ENCODE measurements at places on chromosomes 5 and 9.

GRCh38 chr9:74735761-74736160 lies 152.0 kb downstream of the TRPM6 start:
- DNase-seq = no peak

DNA sequence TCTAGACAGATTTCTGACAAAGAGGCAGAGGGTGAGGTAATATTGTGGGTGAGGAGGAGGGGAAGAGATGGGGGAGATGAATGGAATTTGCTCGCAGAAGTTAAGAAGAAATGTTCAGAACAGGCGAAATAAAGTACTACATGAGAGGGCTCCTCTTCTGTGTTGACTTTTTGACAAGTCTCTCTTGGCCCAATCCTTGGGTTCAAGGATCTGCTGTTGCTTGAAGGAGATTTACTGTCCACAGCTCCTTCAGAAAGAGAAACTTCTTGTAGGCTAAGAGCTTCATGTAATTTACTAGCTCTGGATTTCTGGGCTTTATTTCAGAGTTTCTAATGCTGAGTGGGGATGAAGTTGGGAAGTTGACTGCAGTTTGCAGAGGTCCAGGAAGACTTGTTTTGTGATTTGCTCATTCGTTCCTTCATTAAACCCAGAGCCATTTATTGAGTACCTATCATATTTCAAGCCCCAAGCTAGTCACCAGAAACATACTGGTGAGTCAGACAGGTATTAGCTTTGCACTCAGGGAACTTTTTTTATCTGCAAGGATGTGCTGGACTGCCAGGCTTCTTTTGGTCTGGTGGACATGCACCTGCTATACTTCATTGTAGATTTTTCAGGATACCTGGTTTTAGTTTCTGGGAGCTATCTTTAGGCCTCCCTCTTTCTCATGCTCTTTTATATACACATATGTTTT lies 402.9 kb upstream of the CLINT1 start:
- DNase-seq = no peak

GRCh38 chr9:2771087-2771486 lies 53.8 kb downstream of the KCNV2 start:
- DNase-seq = no peak

- DNase-seq = no peak
Measured at GRCh38 chr5:122163121-122164069, 34.0 kb downstream of the ZNF474 start.

DNA sequence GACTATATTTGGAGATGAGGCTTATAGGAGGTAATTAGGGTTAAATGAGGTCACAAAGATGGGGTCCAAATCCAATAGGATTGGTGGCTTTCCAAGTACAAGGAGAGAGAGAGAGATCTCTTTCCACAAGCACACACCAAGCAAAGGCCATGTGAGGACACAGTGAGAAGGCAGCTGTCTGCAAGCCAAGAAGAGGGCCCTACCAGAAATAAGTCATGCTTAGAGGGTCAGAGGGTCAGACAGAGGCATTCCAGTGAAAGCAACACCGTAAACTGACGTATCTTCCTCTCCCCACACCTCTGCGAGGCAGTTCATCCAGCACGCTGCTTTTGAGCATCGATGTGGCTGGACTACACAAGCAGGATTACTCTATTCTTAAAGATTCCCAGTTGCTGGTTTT lies 87.9 kb downstream of the SLC1A3 start:
- DNase-seq = no peak

DNA sequence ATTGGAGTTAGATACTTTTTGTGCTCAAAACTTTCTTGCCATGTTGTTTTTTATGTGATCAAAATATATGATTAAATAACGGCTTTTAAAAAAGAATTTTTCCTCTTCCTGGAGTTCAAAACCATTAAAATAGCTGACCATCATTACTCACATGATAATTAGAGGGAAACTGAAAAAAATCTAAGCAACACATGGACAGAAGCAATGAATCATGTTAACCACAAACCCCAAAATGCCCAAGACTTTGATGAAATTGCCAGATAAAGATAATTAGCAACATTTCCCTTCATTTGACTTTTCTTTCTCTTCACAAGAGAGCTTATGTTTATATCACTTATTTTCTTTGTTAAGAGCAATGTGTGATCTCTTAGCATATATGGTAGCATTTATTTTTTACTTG lies 1294.2 kb downstream of the EFNA5 start:
- no peak for DNase-seq

- peak; percentile 62 for DNase-seq
Measured at GRCh38 chr5:93208141-93208751, 372.8 kb downstream of the NR2F1-AS1 start.

- DNase-seq = no peak
Measured at GRCh38 chr5:148465381-148466235, 81.8 kb downstream of the FBXO38 start.

DNA sequence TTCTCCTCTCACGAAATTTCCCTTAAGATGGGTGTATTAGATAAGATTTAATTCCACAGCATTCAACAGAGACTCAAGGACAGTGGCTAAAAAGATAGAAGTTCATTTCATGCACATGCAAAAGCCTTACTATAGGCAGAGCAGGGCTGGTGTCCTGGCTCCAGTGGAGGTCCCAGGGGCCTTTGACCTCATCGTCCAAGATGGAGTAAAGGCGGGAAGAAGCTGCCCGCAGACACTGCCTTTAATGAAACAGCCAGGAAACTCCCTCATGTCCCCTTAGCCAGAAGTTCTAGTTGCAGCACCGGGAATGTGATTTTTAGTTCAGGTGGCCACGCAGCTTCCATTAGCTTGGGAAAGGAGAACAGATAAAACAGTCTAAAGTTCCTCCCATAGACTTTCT lies 190.3 kb downstream of the TLE4 start:
- DNase-seq = no peak

DNA sequence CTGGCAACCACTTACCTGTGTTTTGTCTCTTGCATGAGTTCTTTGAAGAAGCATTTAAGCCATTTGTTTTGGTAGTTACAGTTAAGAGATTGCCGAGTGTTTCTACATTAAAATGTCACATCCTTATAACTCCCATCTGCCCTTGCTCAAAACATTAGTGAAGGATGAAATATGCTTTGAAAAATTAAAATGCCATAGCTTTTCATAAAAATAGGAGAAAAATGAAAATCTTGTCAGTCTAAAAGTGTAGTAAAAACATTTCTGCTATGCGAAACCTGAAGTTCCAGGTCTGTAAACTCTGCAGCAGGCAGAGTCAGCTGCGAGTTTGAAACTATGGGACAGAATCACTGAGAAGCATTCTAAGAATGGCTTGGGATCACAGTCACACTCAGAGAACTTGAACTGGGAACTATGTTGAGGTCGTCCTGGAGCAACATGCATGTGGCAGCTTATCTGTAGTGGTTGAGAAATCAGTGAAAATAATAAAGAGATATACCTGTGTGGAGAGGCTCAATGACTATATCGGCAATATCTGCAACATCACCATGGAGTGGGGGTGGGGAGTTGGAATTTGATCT lies 67.4 kb downstream of the RASGRF2 start:
- DNase-seq = no peak

- DNase-seq = no peak
Measured at GRCh38 chr9:4425319-4426045, 64.8 kb upstream of the SLC1A1 start.

DNA sequence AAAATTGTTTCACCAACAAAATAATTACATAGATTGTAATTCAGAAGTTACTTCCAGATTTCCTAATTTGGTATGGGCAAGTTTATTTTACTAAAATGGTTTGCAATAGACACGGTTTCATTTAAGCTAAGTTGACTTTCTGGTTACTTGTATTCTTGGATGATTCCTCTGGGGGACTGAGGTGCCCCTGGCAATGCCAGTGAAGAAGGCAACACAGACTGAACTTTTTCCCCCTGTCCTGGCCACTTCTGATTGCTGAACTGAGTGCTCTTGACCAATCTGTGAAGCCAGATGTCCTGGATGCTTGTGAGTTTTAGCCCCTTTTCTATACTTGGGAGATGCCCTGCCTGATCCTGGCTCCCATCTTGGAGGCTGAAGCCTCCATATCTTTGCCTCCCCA lies 66.3 kb upstream of the FANCC start:
- no peak for DNase-seq

- no peak for DNase-seq
Measured at GRCh38 chr5:131396630-131397273, 132.9 kb downstream of the CDC42SE2 start.

DNA sequence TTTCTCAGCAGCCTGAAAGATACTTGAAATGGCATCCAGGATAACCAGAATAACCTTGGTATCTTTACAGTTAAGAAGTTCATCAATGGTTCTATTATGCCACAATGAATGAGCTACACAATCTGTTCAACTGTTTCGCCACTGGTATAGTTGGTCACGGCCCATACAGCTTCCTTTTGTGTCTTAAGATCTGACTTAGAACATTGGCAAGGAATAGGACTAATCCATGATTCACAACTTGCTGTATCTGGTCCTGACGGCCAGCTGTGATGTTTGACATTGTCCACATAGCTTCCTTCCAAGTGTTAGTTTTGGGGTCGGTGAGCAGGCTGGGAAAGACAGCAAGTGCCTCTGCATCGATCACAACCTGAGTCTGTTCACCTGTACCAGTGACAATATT lies 113.3 kb upstream of the RAD23B start:
- DNase-seq = no peak

- DNase-seq = no peak
Measured at GRCh38 chr9:87269296-87270176, 228.1 kb upstream of the DAPK1 start.

DNA sequence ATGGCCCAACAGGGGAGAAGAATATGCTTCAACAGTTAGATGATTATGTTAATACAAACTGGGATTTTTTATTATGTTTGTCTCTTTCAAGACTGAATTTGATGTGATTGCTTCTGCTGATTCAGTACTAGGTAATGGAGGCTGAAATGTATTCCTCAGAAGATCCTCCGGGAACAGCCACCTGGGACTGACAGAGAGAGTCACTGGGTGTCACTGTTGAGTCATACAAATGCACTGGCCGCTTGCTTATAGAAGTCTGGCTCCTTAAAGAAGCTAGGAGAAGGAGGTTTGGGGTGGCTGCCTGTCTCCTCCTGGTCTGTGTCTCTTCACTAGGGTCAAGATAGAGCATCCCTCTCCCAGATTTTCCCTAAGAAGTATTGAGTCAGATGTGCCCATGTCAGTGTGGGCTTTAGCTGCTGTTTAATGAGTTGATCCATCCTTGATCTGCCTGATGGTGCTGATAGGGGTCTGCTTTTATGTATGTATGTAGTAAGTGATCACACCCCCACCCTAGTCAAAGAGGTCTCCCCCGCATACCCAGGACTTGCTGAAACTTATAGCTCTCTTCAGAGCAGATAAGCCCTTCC lies 773.4 kb downstream of the BRINP1 start:
- peak; percentile 47 for DNase-seq

- DNase-seq = no peak
Measured at GRCh38 chr9:103152473-103152872, 157.3 kb downstream of the CYLC2 start.

DNA sequence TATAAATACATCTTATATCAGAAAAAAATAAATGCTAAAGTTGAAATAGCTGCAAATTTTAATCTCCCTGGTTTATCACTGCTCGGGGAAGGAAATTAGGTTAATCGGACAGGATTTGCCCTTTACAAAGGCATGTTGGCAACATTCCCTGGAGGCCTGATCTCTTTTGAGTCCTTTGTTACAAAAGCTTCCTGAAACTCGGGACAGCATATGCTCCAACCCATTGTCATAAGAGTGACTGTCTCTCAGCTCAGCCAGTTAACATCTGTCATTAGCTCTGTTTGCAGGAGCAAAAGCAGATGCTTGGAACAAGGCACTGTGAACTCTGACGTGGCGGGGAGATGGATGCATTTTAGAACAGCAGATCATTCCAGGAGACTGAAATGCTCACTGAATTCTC lies 80.6 kb downstream of the MYO10 start:
- no peak for DNase-seq

GRCh38 chr5:95900383-95900958 lies 61.2 kb downstream of the ELL2 start:
- DNase-seq = no peak

DNA sequence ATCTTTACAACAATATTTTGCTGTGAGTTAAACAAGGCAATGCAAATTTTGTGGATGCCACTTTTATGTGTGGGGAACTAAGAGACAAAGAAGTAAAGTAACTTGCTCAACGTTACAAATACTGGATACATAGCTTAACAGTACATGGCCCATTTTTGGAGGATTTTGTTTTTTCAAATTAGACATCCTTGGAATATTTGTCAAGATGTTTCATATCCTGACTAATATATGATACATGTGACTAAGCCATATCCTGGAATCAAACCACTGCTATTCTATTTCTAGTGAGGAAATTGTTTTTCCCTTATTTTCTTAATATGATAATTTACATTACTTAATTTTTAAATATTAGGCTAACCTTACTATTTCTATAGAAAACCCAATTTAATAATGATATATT lies 529.8 kb downstream of the DMRTA1 start:
- no peak for DNase-seq

DNA sequence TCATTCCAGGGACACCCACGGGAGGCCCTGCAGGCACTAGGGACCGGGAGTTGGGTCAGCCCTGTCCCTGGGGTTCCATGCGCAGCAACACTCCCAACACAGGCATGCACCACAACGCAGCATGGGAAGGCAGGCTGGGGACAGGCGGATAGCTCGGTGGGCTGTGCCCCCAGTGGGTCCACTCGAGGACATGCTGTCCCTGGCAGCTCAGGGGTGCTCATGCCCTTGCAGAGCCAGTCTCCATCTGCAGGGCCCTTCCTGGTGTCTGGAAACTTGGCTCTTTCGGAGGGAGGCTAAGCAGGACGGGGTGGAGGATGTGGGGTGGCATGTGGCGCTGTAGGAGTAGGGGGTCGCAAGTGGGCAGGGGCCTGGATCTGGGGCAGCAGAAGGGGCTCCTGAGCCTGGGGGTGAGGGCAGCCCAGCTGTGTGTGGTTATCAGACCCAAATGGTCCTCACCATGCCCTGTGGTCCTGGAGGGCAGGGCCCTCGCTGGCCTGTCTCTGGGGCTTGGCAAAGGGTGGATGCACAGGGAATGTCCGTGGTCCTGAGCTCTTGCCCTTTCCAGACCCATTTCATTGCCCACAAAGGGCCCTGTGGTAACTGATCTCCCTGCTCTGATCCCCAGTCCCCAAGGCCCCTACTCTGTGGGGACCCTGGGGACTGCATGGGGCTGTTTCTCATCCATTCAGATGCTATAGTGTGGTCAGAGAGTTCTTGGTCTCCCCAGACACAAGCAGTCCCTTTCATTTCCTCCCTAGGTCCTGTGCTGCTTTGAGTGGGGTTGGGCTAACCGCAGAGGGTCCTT lies 90.3 kb upstream of the PHYKPL start:
- no peak for DNase-seq

GRCh38 chr5:96492459-96493047 lies 59.5 kb upstream of the PCSK1 start:
- DNase-seq = no peak

DNA sequence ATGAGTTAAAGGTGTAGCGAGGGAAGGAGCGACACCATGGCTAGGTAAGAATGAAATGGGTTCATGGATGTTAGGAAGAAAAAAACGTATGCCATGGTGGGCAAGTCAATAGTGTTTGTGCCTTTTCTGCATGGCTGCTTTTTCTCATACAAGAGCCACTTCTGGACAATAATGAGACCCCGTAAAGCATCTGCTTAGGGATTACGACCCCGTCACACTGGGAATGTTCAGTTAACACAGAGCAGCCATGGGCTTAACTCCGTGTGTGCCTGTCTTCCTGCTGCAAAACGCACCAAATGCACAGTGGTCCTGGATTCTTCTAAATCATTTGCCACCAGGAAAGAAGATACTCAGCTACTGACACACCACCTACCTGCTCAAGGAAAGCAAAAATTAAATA lies 81.8 kb downstream of the NFIB start:
- DNase-seq = no peak
